ENCODE measurements at places on chromosomes 7 and 10.

- no peak for DNase-seq
Observed at GRCh38 chr10:127254276-127254675, 57.9 kb upstream of the INSYN2A start.

GRCh38 chr7:147640821-147641220 is 949.7 kb upstream of the C7orf33 start:
- DNase-seq = no peak

- no peak for DNase-seq
Observed at GRCh38 chr10:112288486-112288885, 5.3 kb downstream of the TECTB start.

DNA sequence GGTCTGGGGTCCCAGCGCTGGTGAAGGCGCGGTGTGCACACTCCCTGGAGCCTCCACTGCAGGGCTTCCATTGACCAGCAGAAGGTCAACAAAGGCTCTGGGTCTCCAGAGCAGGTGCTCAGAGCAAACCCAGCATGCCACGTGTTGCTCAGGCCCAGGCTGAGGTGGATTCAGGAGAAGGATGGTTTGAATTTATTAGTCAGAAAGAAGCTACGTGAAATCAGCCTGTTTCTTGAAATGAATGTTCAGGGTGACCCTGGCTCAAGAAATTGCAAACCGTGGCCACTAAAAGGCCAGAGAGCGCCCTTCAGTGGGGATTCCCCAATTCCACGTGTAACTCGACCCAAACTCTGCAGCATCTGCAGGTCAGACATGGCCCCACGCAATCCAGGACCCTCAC is 82.7 kb upstream of the PFKP start:
- DNase-seq = no peak

- DNase-seq = no peak
Observed at GRCh38 chr7:28960071-28960840, 2.1 kb upstream of the TRIL start.

GRCh38 chr10:75828413-75828812 is 397.0 kb downstream of the LRMDA start:
- DNase-seq = no peak

DNA sequence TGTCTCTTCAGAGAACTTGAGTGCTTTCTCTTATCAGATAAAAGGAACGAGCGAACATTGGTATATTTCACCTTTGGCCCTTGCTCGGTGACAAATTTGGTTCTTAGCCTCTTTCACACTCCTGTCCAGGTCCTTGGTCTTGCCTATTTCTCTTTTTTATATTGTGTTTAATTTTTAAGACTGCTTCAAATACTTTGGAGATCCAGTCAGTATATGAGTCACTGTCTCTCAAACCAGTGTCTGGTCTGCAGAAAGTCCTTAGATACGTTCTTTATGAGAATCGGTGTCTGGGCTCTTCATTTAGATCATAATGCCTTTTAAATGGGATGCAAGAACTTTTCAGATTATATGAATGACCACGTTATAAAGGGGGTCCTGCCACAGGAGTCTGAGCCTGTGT is 55.0 kb downstream of the PIK3AP1 start:
- DNase-seq = no peak

GRCh38 chr7:117809958-117810357 is 63.3 kb downstream of the CTTNBP2 start:
- DNase-seq = no peak

GRCh38 chr10:23196915-23197314 is 4.8 kb downstream of the PTF1A start:
- DNase-seq = no peak

DNA sequence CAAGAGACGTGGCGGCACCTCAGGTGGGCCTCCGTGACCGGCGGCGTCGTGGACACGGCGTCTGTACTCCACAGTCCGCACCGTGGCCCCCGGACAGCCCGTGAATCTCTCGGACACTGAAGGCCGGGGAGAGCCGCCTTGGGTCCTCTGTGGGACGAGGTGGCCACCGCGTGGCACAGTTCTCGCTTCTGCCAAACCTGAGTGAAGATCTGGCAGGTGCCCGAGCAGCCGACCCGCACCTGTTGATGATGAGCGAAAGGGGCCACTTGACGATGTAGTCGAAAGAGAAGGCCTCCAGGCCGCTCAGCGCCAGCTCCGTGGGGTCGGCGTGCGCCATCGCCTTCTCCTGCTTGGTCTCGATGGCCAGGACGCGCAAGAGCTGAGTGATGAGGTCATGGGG is 8.5 kb upstream of the ADAM8 start:
- DNase-seq = no peak

- DNase-seq = no peak
Observed at GRCh38 chr10:124464028-124464965, 2.7 kb downstream of the LHPP start.

DNA sequence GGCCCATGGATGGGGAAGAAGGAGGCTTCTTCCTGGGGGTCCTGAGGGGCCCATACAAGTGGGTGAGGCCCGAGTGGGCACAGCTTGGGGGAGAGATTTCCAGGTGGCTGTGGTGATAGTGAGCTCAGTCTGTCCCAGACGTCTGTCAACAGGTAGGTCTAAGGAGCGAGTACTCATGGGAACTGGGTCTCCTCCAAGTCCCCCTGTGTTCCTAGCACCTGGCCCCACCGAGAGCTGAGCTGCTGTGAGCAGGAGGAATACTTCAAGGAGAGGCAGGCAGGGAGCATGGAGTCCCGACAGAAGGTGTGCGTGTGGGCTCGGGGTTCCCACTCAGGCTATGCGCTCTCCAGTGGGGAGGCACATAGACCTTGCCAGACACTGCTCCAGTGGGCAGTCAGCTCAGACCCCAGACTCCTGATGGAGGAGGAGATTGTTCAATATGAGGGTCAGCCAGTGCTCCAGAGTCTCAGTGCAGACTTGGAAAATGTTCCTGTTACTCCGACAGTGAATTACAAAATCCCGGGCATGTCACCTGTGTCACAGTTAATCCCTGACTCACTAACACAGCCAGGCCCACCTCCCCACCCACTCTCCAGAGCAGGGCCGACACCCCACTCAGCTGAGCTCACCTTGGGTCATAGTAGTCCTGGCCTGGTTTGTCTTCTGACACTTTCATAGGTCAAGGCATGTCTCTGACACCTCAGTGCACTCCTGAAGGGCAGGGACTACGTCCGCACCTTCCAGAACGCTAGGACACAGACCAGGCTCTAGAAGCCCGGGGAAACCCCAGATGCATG is 28.2 kb upstream of the C10orf53 start:
- no peak for DNase-seq

- DNase-seq = no peak
Observed at GRCh38 chr7:50695026-50695425, 87.7 kb downstream of the GRB10 start.

- DNase-seq = no peak
Observed at GRCh38 chr10:70600512-70601395, 1.8 kb downstream of the PRF1 start.

DNA sequence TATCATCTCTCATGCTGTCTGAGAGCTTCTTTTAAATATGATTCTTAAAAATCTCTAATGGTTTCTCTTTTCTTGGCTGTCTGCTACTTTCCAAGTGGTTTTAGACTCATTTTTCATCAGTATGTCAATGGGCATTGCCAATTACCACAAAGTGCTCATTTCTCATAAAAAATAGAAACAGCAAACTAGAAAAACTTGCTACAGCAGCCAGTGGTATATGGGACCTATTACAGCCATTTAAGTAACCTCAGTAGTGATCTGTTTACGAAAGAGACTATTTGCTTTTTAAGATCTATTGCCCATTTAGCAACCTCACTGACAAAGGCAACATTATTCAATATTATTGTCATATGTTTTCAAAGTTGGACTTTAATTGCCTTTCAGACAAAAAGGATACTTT is 207.1 kb upstream of the RHOBTB1 start:
- DNase-seq = no peak

- no peak for DNase-seq
Observed at GRCh38 chr7:115549910-115550309, 480.7 kb downstream of the TFEC start.

DNA sequence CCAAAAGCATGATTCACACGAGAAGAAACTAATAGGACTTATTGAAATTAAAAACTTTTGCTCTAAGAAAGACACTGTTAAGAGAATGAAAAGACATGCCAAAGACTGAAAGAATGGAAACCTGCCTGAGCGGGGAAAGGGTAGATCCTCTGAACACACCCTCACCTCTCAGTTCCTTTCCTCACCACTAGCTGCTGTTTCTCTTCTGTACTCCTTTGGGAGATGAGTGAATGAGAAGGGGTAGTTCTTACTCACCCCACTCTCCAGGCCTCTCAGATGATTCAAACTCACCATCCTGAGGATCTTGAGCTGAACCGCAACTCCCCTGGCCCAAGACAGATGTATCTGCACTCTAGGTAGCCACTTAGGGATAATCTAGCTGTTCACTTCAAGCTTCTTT is 41.9 kb downstream of the IQUB start:
- no peak for DNase-seq

DNA sequence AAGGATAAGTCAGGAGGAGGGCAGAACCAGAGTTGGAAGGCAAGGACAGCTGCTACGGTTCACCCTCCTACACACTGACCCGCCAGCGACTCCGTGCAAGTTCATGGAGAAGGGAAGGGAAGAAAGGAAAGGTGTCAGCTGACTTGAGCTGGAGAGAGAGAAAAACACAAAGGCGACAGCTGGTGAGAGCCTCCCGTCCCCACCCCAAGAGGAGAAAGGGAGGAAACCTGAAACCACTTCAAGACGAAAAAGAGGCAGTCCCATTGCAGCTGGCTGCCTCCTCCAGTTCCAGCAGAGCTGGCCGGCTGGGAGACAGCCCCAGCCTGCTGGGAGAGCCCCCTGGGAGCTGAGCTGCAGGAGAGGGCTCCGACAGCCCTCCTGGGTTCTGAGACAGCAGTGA is 75.2 kb downstream of the PARD3 start:
- DNase-seq = peak; percentile 37

DNA sequence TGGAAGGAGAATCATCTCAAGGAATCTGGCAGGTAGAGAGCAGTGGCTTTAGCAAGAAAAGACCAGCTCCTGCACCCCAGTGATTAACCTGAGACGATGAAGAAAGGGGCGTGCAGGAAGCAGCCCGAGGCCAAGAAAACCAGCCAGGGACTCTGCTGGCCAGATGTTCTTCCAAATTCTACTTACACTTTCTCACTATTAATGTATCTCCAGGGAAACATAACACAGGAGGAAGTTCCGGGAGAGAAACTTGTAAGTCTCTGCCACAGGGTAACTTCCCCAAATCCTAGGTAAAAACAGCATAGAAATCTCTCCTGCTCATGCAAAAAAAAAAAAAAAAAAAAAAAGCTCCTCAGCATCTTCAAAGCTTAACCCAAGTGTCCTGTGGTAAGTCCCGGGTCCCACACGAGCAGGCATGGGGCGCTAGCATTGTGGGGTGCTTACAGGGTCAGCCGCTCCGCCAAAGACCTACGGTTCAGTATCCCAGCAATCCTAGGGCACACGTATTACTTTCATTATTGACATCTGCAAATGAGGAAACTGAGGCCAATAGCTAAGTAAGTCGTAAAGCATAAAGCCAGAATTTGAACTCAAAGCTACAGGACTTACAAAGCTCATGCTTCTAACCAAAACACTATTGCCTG is 97.2 kb upstream of the GNA12 start:
- no peak for DNase-seq

- no peak for DNase-seq
Observed at GRCh38 chr7:36984041-36984521, 259.8 kb upstream of the AOAH start.

GRCh38 chr7:83925860-83926259 is 268.7 kb downstream of the SEMA3A start:
- DNase-seq = no peak

DNA sequence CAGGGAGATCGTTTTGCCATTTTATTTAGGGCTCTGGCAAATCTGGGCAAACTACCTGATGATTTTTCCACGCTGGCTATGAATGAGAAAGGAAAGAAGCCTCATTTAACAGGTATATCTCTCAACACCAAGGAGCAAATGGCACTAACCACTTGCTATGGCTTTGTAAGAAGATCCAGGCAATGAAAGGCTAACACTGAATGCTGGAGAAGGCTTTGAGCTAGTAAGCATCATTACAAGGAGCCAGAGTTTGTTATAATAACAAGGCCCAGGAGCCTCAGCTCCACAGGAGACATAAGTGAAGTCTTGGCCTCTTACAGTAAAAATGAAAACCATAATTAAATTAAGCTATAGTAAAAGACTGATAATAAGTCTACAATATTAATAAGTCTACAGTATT is 123.1 kb downstream of the CNOT4 start:
- DNase-seq = no peak

GRCh38 chr7:145219461-145219860 is 383.6 kb upstream of the TPK1 start:
- DNase-seq = no peak

DNA sequence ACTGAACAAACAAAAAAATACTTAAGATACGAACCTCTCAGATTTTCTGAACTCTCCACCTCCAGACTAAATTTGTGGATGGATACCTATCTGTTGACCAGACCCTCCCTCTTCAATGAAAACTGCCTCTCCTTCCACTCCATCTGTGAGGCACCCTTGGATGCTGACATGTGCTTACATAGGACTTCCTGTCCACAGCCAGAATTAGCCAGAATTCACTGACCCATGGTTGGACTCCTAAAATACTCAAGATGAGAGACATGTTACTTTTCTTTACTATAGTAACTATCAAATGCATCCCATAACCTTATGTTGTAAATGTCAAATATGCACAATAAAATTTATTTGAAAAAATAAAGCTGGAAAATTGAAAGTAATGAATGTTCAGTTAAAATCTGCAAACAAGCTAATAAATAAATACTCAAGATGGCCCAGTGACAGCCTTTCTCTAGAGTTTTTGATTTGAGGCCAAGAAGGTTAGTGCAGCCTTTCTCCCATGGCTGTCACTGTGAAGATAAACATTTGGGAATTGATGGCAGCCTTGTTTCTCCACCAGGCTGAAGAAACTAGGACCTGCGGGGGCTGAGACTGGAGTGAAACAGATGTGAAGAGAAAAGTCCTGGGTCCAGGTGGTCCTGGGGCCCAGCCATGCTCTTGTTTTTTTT is 287.0 kb downstream of the ZEB1 start:
- DNase-seq = no peak

DNA sequence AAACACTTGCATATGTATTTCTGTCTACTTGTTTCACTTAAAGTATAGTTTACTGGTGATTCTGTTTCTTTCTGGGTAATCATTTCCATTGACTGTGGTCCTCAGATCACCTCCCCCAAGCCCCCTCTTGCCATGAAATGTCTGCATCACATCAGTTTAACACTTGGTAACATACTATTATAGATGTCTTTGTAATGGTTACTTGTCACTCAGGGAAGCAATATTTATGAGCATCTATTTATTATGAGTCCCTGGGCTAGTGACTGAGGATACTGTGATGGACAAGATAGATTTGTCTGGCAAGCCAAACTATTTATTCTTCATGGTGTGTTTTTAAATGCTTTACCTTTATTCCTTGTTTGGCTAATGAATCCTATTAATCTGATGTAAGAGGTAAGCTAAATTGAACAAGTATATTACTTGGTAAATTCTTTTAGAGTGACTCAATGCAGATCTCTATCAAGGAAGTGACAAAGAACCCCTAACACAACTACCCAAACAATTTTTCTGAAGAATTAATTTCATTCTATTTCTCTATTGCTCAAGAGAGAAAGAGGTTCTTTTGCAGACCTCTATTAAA is 270.9 kb downstream of the RELN start:
- no peak for DNase-seq
